ENCODE measurements at places on chromosomes 6 and 20.

GRCh38 chr6:34267746-34268145 lies 18.9 kb upstream of the SMIM29 start:
- H3K4me1 ChIP-seq, result no peaks in the 10 kb centered on the region
- no peaks in the 10 kb centered on the region for H3K27me3 ChIP-seq
- no peak overlapping the region for H3K4me3 ChIP-seq
- H3K36me3 ChIP-seq, result no peaks in the 10 kb centered on the region
- H3K27ac ChIP-seq, result no peak overlapping the region

DNA sequence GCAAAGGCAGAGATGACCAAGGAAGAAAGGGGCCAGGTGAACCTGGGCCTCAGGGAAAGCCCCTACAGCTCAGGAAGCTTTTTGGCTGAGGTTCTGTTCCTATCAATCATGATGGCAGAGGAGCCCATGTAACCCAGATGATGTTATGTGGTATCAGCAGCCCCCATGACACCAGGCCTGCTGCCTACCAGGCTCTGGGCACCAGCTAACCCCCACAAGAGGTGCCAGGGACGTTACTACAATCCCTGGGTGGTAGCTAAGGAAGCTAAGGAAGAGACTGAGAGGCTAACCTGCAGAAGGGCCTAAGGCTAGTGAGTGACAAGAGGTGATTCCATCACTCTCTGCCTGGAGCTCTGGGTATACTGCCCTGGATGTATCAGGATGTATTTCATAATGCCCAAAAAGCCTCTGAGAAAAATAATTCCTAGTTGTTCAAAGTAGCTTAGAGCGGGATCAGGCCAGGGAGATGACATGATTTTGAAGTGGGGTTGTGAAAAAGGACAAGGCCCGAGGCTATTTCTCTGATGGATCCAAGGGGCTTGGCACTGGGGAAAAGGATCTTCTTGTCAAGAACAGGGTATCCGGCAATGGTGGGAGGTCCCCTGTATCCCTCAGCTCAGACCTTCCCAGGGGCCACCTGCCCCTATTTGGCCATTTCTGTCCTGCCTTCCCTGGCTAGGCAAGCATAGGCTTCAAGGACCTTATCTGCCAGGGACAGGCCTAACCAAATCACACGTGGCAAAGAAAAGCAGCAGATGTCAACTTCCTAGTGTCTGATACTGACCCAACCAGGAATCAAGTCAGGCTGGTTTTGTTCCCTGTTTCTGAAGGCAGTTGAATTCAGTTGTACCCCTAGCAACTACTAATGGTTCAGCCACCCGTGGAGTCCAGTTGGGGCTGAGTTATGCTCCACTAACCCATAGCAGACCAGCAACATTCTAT lies 41.3 kb downstream of the PANK2 start:
- H3K27me3 ChIP-seq, result no peaks in the 10 kb centered on the region
- no peaks in the 10 kb centered on the region for H3K36me3 ChIP-seq
- peaks cover 8% of the 10 kb centered on the region for H3K4me1 ChIP-seq
- DNase-seq, result no peak

- peaks cover 40% of the 10 kb centered on the region for H3K4me1 ChIP-seq
- H3K27ac ChIP-seq, result no peak overlapping the region
These were observed 853.0 kb upstream of the EPHA7 start for GRCh38 chr6:94272327-94272726.

DNA sequence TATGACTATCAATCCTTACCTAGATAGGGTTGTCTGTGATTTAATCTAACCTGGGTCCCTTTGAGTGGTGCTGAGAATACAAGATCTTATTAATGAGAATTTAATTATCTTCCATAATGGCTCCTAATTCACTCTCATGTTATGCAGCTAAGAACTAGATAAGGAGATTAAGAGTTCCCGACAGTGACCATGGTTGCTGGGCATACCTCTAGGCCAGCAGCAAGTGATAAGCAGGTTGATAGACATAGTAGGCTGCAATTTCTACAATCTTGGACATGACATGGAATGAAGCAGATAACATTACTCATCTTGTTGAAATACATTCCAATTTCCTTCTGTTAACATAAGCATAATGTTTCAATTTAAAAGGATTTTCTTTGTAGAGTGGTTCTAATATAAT lies 27.1 kb downstream of the SPACA1 start:
- no peaks in the 10 kb centered on the region for H3K36me3 ChIP-seq
- DNase-seq, result no peak

- H3K27me3 ChIP-seq, result no peaks in the 10 kb centered on the region
- no peaks in the 10 kb centered on the region for H3K36me3 ChIP-seq
- H3K4me1 ChIP-seq, result no peaks in the 10 kb centered on the region
- no peak overlapping the region for H3K27ac ChIP-seq
- no peak for DNase-seq
These were observed 63.7 kb upstream of the COL21A1 start for GRCh38 chr6:56311061-56311460.

GRCh38 chr20:58688840-58689239 lies 3.8 kb upstream of the NPEPL1 start:
- no peaks in the 10 kb centered on the region for H3K36me3 ChIP-seq
- H3K4me3 ChIP-seq, result no peak overlapping the region
- H3K27ac ChIP-seq, result no peak overlapping the region

DNA sequence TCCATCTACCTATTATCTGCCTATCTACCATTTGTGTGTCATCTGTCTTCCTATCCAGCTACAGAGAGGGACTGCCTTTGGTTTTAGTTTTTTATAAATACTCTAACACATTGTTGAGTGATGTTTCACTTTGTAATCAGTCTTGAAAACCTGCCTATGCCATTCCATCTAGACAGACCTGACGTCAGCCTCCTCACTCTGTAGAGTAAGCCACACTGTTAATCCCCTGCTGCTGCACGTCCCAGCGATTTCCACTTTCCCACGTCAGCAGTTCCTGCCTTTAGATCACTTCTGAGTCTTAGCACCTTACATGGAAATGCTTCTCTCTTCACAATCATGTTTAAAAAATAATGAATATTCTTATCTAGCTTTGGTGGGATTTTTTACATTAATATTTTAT lies 54.8 kb downstream of the PLG start:
- DNase-seq, result peak; percentile 3
- no peak overlapping the region for H3K4me3 ChIP-seq
- H3K4me1 ChIP-seq, result no peaks in the 10 kb centered on the region

- no peak for DNase-seq
- H3K27me3 ChIP-seq, result no peaks in the 10 kb centered on the region
- no peak overlapping the region for H3K4me3 ChIP-seq
- no peaks in the 10 kb centered on the region for H3K36me3 ChIP-seq
- H3K27ac ChIP-seq, result no peak overlapping the region
These were observed 198.8 kb downstream of the ATXN1 start for GRCh38 chr6:16562498-16562897.

- no peaks in the 10 kb centered on the region for H3K4me1 ChIP-seq
- H3K27me3 ChIP-seq, result no peaks in the 10 kb centered on the region
- DNase-seq, result no peak
- no peak overlapping the region for H3K4me3 ChIP-seq
- no peak overlapping the region for H3K27ac ChIP-seq
These were observed 22.9 kb downstream of the SYTL3 start for GRCh38 chr6:158672726-158673125.

GRCh38 chr20:49951151-49951550 lies 15.0 kb downstream of the RNF114 start:
- H3K27ac ChIP-seq, result no peak overlapping the region
- no peaks in the 10 kb centered on the region for H3K27me3 ChIP-seq
- no peak for DNase-seq
- H3K4me1 ChIP-seq, result no peaks in the 10 kb centered on the region
- no peak overlapping the region for H3K4me3 ChIP-seq
- H3K36me3 ChIP-seq, result peaks cover 74% of the 10 kb centered on the region

GRCh38 chr20:53939190-53939571 lies 131.2 kb downstream of the BCAS1 start:
- H3K4me1 ChIP-seq, result peaks cover 77% of the 10 kb centered on the region
- H3K27me3 ChIP-seq, result no peaks in the 10 kb centered on the region
- no peak overlapping the region for H3K4me3 ChIP-seq
- H3K27ac ChIP-seq, result peak overlapping the region; percentile 71
- no peak for DNase-seq

DNA sequence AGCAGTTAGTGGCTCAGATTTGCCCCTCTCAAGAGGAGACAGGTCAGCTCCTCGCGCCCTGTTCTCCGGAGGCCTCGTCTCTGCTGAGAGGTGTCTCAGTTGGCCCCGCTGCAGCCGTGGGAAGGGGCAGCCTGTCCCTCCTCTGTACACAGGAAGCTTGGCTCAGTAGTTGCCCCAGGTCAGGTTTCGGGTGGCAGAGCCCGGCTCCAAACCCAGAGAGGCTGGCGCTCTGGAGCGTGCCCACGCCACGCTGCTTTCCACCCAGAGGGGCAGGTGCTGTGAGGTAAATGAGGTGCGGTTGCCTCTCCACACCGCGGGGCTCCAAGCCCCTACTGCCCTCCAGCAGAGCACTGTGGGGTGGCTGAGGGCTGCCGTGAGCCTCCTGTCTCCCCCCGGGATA lies 16.0 kb downstream of the DYNLT1 start:
- no peak overlapping the region for H3K27ac ChIP-seq
- H3K4me3 ChIP-seq, result no peak overlapping the region
- H3K4me1 ChIP-seq, result no peaks in the 10 kb centered on the region
- peaks cover 26% of the 10 kb centered on the region for H3K36me3 ChIP-seq

- no peak for DNase-seq
- no peaks in the 10 kb centered on the region for H3K36me3 ChIP-seq
- H3K27me3 ChIP-seq, result no peaks in the 10 kb centered on the region
- H3K27ac ChIP-seq, result no peak overlapping the region
These were observed 257.8 kb downstream of the RNGTT start for GRCh38 chr6:88705601-88706000.

GRCh38 chr6:29603456-29603855 lies 18.5 kb downstream of the OR2H2 start:
- no peak overlapping the region for H3K4me3 ChIP-seq
- peaks cover 59% of the 10 kb centered on the region for H3K36me3 ChIP-seq
- H3K27me3 ChIP-seq, result no peaks in the 10 kb centered on the region
- H3K4me1 ChIP-seq, result no peaks in the 10 kb centered on the region

GRCh38 chr6:78615430-78615904 lies 251.9 kb upstream of the IRAK1BP1 start:
- H3K27ac ChIP-seq, result no peak overlapping the region
- H3K4me1 ChIP-seq, result no peaks in the 10 kb centered on the region
- no peak for DNase-seq
- H3K36me3 ChIP-seq, result no peaks in the 10 kb centered on the region
- no peaks in the 10 kb centered on the region for H3K27me3 ChIP-seq

DNA sequence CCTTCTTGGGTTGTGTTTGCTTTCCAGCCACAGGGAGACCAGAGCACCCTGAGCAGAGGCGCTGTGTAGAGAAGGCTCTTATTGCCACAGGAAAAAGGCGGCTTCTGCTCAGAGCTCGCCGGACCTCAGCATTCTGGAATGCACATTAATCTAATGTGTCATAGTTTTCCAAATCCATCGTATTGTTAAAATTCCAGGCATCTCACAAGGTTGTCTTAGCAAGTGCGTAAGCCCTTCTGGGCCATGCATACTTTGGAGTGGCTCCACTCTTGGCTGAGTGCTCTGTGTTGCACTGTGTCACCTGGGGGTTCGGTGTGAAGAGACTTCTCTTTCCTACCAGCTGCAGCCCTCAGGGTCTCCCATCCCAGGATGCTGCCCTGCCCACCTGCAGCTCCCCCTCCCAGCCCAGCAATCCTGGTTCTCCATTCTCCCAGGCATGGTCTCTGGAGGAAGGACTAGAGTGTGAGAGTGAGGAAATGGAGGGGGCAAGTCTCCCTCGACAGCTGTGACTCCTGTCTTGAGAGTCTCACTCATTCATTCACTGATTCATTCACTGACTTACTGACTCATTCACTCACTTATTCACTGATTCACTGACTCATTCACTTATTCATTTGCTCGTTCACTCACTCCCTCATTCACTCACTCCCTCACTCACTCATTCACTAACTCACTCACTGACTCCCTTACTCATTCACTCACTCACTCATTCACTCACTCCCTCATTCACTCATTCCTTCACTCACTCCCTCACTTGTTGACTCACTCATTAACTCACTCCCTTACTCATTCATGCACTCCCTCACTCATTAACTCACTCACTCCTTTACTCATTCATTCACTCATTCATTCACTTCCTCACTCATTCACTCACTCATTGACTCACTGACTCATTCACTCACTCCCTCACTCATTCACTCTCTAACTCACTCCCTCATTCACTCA lies 83.7 kb upstream of the MPC1 start:
- no peak overlapping the region for H3K27ac ChIP-seq
- H3K4me1 ChIP-seq, result no peaks in the 10 kb centered on the region
- no peak for DNase-seq
- no peak overlapping the region for H3K4me3 ChIP-seq
- no peaks in the 10 kb centered on the region for H3K27me3 ChIP-seq

DNA sequence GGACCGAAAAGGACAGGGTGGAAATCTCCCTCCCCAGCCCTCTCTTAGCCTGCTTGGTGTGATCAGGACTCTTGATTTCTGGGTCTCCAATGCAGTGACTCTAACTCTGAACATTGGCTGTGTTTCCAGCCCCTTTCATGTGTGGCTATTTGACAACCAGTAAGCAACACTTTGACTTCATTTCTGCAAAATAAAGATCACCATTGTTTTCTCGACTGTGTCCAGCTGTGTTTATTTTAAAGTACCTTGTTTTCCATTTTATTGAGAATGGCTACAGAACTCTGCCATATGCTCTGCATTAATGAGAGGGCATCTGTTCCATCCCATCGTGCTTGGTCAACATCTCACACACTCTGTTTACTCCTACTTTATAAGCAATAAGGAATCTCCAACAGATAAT lies 60.9 kb upstream of the TAGAP start:
- no peak for DNase-seq
- no peaks in the 10 kb centered on the region for H3K36me3 ChIP-seq
- no peak overlapping the region for H3K27ac ChIP-seq
- H3K27me3 ChIP-seq, result no peaks in the 10 kb centered on the region
- no peaks in the 10 kb centered on the region for H3K4me1 ChIP-seq

- H3K27me3 ChIP-seq, result no peaks in the 10 kb centered on the region
- DNase-seq, result peak; percentile 98
- no peaks in the 10 kb centered on the region for H3K36me3 ChIP-seq
- peaks cover 62% of the 10 kb centered on the region for H3K4me1 ChIP-seq
- H3K27ac ChIP-seq, result peak overlapping the region; percentile 71
These were observed 9.2 kb upstream of the C6orf141 start for GRCh38 chr6:49541210-49541724.

- H3K4me3 ChIP-seq, result peak overlapping the region; percentile 26
- DNase-seq, result peak; percentile 68
- no peaks in the 10 kb centered on the region for H3K4me1 ChIP-seq
- no peaks in the 10 kb centered on the region for H3K27me3 ChIP-seq
These were observed 117.2 kb upstream of the BACH2 start for GRCh38 chr6:90413867-90414266.

DNA sequence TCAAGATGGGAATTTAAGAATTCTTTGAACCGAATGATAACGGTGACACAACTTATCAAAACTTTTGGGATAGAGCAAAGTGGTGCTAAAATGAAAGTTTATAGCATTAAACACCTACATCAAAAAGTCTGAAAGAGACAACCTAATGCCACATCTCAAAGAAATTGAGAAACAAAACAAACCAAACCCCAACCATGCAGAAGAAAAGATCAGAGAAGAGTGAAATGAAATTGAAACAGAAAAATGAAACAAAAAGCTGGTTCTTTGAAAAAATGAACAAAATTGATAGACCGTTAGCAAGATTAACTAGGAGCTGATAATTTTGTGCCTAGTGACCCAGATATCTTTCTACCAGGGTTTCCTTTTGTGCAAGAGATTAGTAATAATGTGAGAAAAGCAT lies 248.0 kb upstream of the EYS start:
- no peak for DNase-seq
- H3K4me3 ChIP-seq, result no peak overlapping the region
- no peaks in the 10 kb centered on the region for H3K36me3 ChIP-seq
- no peaks in the 10 kb centered on the region for H3K4me1 ChIP-seq
- H3K27ac ChIP-seq, result no peak overlapping the region

GRCh38 chr20:33840759-33841435 lies 29.7 kb downstream of the CHMP4B start:
- peaks cover 16% of the 10 kb centered on the region for H3K4me1 ChIP-seq
- no peaks in the 10 kb centered on the region for H3K36me3 ChIP-seq
- no peak for DNase-seq
- no peak overlapping the region for H3K27ac ChIP-seq
